ENCODE measurements at places on chromosomes 16 and 17. TPM values are rescaled to one million over a fixed set of nuclear protein-coding genes. Genes with fewer than 3 reads are reported as not detected.

The HBQ1 gene
- total RNA-seq, result 1.4 TPM

The KRTAP17-1 gene
- total RNA-seq, result not detected

The MRPL27 gene
- 59.8 TPM for total RNA-seq

The TMEM235 gene
- total RNA-seq, result under 0.01 TPM

The C17orf113 gene
- total RNA-seq, result 0.25 TPM

The DNASE1L2 gene
- 0.26 TPM for total RNA-seq

The LRRC36 gene
- 0.13 TPM for total RNA-seq

The NFATC3 gene
- total RNA-seq, result 24.9 TPM

The CDH3 gene
- total RNA-seq, result under 0.01 TPM

The PIPOX gene
- total RNA-seq, result 1.2 TPM

The RNF166 gene
- 13.0 TPM for total RNA-seq

The FASN gene
- 54.4 TPM for total RNA-seq

The KRT12 gene
- not detected for total RNA-seq

The OR1A1 gene
- not detected for total RNA-seq

The TPSB2 gene
- total RNA-seq, result not detected

The SPATA32 gene
- not detected for total RNA-seq

Measured in dermis microvascular lymphatic vessel endothelial cell (primary cell).